ENCODE measurements at places on chromosomes 3 and 15.

DNA sequence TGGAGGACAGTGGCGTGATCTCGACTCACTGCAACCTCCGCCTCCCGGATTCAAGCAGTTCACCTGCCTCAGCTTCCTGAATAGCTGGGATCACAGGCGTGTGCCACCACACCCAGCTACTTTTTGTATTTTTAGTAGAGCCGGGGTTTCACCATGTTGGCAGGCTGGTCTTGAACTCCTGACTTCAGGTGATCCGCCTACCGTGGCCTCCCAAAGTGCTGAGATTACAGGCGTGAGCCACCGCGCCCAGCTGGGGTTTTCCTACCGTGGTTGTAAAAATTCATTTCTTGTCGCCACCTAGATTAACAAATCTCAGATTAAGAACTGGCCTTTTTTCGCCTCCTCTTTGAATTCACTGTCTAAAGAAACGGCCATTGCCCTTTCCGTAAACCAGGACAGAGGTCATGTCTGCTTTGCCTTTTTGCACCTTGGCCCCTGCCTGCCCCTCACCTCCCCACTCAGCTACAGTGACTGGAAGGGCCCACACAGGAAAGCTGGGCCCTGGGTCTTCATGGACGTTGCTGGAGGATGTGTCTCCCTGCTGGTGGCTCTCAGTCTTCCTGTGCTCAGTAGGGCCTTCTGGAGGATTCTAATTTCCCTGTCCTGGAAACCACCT lies 17.2 kb downstream of the ZNF710 start:
- peak; percentile 25 for DNase-seq

- DNase-seq = no peak
These were observed 822.4 kb upstream of the CADM2 start for GRCh38 chr3:84136425-84136824.

DNA sequence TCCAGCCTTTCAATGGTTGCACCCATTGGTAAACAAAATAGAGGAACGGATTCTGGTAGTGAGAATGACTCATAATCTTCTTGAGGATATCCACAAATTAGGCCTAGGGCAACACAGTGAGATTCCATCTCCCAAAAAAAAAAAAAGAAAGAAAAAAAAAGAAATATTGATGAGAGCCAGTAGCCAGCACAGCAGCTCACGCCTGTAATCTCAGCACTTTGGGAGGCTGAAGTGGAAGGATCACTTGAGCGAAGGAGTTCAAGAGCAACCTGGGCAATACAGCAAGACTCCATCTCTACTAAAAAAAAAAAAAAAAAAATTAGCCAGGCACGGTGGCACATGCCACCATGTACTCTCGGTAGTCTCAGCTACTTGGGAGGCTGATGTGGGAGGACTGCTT lies 51.9 kb downstream of the DENND4A start:
- DNase-seq = no peak

GRCh38 chr15:67026610-67026967 lies 38.8 kb upstream of the SMAD3 start:
- DNase-seq = no peak

DNA sequence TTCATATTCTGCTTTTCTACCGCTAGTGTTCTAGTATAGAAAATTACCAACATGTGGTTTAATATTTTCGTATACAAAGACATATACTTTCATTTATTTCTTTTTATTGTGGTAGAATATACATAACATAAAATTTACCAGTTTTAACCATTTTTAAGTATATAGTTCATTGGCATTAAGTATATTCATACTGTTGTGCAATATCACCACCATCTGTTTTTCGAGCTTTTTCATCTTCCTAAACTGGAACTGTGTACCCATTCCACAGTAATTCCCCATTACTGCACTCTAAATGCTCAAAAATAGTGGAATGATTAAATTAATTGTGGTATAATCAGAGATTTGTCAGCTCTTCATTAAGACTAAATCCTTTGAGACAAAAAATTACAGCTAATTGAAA lies 62.9 kb downstream of the ECT2 start:
- DNase-seq = no peak

GRCh38 chr15:40344631-40345120 lies 3.9 kb upstream of the CCDC9B start:
- DNase-seq = peak; percentile 70

DNA sequence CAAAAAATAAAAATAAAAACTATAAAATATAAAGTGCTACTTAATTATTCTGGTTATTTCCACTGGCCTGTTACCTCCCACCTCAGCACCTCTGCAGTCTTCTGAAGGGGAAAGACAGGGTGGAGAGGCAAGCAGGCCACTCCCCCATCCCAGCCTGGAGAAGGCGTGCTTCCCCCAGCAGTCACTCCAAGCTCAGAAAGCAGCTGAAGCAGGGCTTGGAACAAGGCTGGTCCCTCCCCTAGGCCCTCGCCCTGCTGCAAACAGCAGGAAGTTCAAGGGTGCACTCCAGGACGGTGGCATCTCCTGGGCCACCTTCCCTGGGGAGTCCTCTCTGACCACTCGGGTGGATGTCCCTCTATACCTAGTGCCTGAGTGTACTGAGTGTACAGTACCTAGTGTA lies 21.4 kb downstream of the CACNA2D2 start:
- DNase-seq = no peak

DNA sequence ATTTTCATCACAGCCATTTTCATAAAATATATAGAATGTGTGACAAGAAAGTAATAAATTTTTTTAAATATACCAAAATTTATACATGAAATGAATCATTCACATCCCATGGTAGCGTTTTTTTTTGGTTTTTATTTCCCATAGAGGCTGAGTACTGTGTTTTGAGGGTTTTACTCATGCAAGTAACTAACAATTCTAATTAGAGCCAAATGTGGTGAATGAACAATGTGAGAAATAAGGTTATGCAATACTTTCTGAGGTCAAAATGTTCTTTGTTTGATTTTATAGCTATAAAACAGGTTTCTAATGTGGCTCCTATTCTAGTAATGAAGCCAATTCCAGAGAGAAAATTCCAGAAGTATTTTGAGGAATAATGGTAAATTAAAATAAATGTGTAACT lies 386.8 kb downstream of the TBC1D5 start:
- no peak for DNase-seq

DNA sequence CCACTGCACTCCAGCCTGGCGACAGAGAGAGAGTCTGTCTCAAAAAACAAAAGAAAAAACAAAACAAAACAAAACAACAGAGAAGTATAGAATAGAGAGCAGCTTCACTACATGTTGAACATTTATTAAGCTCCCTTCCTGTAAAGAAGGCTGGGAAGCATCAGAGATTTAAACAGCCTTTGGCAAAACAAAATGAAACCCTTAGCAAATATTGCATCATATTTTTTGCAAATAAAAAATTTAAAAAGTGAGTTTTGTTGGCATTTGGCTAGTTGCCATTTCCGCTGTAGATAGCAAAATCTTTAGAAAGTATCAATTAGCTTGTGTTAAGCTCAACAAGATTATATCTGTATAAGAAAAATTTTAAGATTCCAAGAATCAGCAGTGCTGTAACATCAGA lies 151.2 kb downstream of the SERPINI1 start:
- DNase-seq = no peak

DNA sequence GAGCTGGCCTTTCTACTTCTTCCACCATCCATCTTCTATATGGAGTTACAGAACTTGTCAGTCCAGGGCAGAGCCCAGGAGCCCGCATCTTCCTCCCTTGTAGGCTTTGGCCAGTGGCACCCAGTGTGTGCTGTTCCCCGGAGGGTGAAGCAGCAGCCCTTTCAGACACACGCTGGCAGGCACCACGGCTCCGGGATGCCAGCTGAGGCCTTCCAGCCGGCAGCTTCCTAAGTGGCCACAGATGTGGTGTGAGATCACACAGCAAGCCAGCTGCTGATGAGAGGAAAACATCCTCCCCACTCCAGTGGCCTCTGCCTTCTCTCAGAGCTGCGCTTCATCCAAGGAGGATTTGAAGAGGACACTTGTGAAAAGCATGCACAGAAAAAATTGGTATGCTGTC lies 24.1 kb downstream of the CRABP1 start:
- DNase-seq = no peak

DNA sequence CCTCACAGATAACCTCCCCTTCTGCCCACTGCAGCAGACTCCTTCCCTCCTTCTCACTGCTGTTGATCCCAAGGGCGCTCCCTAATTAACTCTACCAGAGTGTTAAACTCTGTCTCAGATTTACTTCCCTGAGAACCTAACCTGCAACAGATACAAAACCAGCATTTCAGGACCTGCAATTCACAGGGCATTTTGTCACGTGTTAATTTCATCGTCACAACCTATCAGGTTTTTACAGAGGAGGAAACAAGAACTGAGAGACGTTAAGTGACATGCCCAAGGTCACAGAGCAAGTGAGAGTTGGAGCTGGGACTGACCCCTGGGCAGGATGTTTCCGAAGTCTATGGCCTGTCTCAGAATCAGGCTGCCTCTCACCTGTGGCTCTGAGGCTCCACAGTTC lies 223.9 kb downstream of the UACA start:
- DNase-seq = no peak

DNA sequence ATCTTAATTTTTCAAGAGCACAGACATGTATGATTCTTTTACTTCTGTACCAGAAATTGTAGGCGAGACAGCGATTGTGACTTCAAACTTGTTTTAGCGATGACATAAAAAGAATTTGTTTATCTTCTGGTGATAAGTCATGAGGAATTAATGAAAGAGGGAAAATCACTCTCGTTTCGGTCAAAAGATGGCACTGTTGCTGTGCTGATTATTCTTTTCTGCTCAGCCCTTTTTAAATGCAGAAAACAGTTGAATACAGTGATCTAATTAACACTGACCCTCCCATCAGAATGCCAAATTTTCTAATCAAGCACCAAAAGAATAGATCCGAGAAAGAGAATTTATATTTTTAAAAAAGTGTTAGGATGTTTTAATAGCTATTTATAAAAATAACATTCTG lies 52.6 kb downstream of the NSUN3 start:
- DNase-seq = peak; percentile 36

DNA sequence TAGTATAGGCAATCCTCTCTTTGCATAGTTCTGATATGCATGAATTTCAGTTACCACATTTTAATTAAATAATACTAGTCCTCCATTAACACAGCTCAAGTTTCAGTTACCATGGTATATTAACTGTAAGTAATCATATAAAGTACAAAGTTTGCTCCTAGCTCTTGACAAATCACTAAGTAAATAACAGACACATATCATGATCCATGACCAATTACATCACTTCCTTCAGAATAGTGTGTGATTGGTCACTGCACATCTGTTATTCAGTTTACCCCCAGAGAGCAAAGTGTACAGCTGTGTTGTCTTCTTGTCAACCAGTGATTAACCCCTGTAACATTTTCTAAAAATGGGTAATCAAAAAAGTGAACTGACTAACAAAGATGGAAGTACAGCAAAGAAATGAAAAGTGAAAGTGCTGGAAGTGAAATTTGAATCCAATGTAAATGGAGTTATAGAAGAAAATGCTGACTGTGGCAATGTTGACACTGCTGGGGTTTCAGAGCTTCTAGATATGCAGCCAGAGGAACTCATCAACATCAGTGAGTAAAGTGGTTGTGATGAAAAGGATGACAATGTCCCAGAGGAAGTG lies 30.2 kb upstream of the LEKR1 start:
- no peak for DNase-seq

DNA sequence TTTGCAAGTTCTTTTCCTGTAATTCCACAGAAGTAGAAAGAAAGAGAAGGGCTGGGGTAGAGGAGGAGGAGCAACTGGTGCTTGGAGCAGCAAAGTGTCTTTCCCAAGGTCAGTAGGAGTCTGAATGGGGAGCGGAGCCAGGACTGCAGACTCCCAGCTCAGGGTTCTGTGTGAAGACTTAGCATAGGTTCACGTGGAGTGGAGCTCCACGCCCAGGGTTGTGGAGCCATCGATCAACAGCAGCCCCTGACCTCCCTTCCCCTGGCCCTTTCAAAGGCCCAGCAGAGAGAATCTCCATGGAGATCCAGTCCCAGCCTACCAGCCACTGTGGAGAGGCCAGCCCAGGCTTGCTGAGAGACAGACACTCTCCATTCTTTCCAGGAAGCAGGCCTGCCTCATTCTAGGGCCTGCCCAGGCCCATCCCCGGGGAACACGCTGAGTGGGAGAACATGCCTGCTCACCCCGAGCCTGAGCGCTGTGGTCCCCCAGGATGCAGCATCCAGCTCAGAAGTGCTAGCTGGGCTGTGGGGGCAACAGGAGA lies 62.1 kb downstream of the CORO2B start:
- no peak for DNase-seq

DNA sequence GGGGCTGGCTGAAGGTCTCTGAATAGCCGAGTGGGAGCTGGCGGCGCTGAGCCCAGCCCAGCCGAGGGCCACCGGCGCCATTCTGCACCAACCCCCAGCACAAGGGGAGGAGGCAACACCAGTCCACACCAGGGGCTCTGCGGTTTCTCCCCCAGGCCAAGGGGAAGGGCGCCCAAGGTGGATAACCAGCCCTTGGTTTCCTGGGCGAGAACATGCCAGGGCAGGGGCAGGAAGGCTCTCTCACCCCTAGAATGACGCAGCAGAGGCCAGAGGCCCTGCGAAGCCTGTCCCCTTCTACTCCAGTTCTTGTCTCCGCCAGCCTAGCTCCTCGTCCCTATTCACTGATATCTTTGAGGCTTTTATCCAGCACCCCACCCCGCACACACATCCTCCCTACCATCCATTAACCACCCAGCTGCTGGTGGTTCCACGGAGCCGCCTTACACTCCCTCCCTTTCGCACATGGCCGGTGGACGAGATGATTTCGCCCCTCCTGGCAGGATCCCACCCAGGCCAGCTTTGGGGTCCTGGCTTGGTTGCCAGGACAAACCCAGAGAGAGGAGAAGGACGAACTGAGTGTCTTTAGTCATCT lies 1.3 kb downstream of the RBPMS2 start:
- DNase-seq = no peak

DNA sequence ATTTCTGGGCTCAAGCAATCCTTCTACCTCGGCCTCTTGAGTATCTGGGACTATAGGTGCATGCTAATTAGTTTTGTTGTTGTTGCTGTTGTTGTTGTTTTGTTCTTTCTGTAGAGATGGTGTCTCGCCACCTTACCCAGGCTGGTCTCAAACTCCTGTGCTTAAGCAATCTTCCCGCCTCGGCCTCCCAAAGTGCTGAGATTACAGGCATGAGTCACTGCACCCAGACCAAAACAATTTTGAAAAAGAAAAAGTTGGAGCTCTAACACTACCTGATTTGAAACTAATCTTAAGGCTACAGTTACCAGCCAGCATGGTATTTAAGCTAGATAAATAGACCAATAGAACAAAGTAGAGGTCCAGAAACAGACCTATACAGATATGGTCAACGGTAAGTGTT lies 29.8 kb downstream of the KPNA1 start:
- no peak for DNase-seq

- no peak for DNase-seq
These were observed 102.3 kb upstream of the PFN2 start for GRCh38 chr3:150073031-150073430.

DNA sequence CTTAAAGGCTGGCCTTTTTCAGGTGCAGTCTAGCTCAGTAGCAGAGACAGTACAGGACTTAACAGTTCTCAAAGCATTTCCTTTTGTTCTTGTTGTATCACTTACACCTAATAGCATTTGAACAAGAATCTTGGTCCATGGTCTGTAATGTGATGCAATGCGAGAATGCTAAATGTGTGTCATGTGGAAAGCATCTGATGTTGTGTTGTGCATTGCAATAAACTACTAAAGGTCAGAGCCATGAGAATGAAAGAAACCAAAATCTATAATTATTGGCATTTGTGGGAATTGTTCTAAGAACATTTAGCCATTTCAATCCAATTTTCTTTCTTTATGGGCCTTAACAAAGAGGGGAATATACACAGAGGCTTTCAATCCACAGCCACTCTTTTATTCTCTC lies 324.5 kb upstream of the ROBO2 start:
- DNase-seq = no peak

GRCh38 chr3:128083980-128084674 lies 31.9 kb downstream of the SEC61A1 start:
- DNase-seq = no peak
